Effector memory CD8-positive, alpha-beta T cell (primary cell): ENCODE measurements at places on chromosomes 2 and 18.
A peak's percentile ranks its signal among the peaks of the same experiment; 100 is the strongest.

DNA sequence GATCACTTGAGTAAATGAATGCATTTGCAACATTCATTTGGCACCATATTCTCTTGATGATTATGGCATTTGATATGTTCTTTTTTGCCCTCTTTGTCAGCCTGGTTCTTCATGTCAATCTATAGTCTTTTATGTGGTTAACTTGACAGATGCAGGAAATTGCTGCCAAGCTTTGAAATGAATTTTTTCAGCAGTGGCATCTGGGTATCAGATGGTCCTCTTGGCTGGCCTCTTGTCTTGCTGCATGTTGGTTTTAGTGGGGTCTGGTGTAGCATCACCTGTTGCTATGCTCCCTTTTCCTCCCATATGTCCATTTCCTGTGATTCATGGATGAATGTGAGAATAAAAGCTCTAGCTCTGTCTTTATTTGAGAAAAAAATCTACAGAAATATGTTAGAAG, 119.9 kb downstream of the DPP4 start:
- DNase-seq: peak; percentile 17

GRCh38 chr18:79579807-79580497, 99.7 kb upstream of the CTDP1 start:
- no peak for DNase-seq

DNA sequence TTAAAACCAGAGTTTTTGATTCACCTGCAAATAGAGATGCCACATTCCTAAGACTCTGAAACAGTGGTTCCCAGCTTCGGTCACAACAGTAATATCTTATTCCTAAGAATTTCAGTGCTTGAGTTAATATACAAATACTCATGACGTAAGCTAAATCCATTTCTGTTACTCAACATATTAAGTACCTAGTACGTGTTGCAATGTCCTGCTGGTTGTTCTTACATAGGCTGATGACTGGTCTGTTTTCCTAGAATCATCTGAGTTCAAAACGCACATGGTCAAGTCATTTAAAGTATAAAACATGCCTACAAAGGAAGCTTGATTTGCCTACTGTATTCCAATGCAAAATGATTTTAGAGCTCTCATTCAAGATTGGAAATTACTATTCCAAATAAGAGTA, 7.2 kb downstream of the NCL start:
- no peak for DNase-seq

- no peak for DNase-seq
Observed at GRCh38 chr18:45335282-45336043, 279.8 kb upstream of the SLC14A2 start.

- no peak for DNase-seq
Observed at GRCh38 chr2:12824778-12825379, 108.1 kb downstream of the TRIB2 start.

- DNase-seq: no peak
Observed at GRCh38 chr2:33432871-33433270, 43.6 kb upstream of the RASGRP3 start.

DNA sequence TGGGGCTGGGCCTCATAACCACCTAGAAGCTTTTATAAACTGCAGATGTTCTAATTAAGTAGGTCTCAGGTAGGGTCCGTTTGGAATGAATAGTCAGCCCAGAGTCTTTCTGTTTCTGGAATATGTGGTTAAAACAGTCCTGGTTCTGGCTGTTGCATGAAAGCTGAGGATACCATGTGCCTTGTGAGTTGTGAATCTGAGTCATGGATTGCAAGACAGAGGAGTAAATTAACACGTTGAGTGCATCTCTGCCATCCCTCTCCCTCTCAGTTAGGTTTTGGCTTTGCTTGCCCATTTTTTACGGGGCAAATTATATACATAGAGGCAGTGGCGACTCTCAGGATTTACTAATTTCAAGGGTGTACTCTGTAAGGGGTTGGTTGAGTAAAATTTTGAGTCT, 59.1 kb downstream of the NCK2 start:
- DNase-seq: no peak

- no peak for DNase-seq
Observed at GRCh38 chr18:34358923-34359322, 134.2 kb upstream of the NOL4 start.

- DNase-seq: no peak
Observed at GRCh38 chr18:39366656-39367055, 1801.1 kb upstream of the CELF4 start.

- DNase-seq: no peak
Observed at GRCh38 chr18:75170022-75170789, 38.7 kb downstream of the PTGR3 start.

DNA sequence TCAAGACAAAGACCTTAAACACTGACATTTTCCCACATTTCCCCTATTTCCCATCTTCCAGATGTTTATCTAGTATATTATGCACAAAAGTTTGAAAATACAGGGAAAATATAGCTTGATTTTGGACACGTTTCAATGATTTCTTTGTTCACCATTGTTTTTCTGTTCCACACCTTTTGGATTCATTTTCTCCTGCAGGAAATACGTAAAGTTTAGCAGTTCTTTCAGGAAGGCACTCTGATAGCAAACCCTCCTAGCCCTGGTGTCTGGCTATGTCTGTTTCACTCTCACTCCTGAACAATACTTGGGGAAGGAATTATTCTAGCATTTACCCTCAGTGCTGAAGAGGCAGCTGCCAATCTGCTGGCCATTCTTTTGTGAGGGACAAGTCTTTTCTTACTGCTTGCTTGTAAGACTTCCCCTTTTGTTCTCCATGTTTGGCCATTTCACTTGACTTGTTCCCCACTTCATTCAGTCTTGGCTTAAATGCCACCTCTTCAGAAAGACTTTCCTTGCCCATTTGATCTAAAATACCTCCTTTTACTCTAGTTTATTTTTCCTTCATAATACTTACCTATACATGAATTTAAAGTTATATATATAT, 195.4 kb downstream of the RNF152 start:
- DNase-seq: no peak

- no peak for DNase-seq
Observed at GRCh38 chr2:69645921-69646320, 2.4 kb upstream of the AAK1 start.

DNA sequence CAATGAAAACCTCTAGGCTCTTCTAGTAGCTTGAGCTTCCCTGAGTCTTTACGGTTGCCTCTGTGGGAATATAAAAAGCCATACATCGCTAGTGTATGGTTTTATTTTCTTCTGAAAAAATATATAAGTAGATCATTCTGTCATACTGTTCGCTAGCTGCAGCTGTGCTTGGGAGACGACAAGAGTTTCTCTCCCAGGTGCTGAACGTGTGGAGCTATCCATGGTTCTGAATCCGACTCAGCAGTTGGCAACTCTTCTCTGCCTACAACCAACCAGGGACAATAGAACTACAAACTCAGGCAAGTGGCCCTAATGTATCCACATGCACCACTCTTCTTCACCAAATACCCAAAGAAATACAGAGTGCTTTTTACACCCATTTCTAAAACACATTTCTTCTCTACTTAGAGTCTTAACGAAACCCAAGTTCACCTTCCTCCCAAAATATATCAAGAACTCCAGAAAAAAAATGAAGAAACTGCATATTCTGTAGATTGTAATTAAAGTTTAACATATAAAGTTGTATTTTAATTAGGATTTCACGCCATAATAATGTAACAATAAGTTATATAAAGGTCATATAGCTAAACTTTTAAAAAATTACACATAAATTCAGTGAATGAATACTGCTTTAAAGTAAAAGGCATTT, 2.2 kb upstream of the KCNH7 start:
- no peak for DNase-seq

DNA sequence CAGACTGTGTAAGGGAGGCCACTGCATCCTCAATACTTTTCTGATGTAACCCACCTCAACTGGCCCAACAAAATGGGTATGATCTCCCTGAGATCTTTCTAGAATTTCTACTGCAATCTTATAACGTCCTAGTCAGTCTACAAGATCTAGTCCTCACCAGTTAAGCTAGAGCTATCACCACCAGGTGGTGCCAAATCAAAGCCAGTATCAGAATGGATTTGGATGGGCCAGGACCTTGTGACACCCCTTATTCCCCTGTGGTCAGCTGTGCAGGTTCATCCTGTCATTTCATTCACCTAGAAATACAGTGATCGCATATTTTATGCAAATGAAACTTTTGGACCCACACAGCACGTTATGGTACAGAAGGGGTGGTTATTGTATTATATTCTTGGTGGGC, 90.3 kb downstream of the OLA1 start:
- DNase-seq: peak; percentile 5

GRCh38 chr18:49617329-49617695, 55.5 kb downstream of the LIPG start:
- no peak for DNase-seq

GRCh38 chr18:159037-159652, 788 bp downstream of the USP14 start:
- DNase-seq: peak; percentile 5

GRCh38 chr2:100819370-100820272, at the start of gene NPAS2:
TSS of gene NPAS2 (plus strand) at chr2:100820139. CDS start at chr2:100904755, 84,616 bp downstream.
- no peak for DNase-seq

GRCh38 chr2:113069676-113070605, 2.2 kb downstream of the IL1F10 start:
- DNase-seq: no peak

DNA sequence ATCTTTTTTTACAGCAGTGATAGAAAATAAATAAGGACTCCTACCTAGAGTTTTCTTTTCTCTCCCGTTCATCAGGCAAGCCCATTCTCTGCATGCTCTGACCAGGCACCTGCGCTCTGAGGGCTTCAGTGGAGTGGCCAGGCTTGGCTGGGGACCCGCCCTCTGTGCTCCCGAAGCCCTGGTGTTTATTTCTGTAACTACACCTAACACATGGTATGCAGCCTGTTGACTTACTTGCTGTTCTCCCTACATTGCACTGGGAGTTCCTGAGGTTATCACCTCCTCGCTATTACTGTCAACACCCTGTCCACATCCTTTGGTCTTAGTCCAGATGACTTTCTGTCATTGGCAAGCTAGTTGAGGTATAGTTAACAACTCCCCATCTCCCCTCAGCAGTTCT, 317.7 kb downstream of the LPIN1 start:
- DNase-seq: peak; percentile 31

GRCh38 chr2:66186537-66186936, 248.4 kb upstream of the MEIS1 start:
- no peak for DNase-seq

GRCh38 chr2:12321886-12322285, 394.9 kb upstream of the TRIB2 start:
- no peak for DNase-seq

- DNase-seq: no peak
Observed at GRCh38 chr2:8649718-8650117, 32.1 kb upstream of the ID2 start.

DNA sequence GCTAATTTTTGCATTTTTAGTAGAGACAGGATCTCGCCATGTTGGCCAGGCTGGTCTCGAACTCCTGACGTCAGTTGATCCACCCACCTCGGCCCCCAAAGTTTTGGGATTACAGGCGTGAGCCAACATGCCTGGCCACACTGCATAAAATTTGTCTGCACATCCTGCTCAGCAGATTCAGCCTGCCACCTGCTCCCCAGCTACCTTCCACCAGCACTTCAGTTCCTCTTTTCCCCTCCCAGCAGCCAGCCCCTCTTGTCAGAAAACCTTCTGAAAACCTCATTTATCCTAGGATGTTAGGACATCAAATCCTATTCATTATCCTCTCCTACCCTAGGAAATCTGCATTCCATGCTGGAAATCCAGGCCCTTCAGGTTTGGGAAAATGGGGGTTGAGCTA, 99.4 kb upstream of the STPG4 start:
- DNase-seq: no peak

DNA sequence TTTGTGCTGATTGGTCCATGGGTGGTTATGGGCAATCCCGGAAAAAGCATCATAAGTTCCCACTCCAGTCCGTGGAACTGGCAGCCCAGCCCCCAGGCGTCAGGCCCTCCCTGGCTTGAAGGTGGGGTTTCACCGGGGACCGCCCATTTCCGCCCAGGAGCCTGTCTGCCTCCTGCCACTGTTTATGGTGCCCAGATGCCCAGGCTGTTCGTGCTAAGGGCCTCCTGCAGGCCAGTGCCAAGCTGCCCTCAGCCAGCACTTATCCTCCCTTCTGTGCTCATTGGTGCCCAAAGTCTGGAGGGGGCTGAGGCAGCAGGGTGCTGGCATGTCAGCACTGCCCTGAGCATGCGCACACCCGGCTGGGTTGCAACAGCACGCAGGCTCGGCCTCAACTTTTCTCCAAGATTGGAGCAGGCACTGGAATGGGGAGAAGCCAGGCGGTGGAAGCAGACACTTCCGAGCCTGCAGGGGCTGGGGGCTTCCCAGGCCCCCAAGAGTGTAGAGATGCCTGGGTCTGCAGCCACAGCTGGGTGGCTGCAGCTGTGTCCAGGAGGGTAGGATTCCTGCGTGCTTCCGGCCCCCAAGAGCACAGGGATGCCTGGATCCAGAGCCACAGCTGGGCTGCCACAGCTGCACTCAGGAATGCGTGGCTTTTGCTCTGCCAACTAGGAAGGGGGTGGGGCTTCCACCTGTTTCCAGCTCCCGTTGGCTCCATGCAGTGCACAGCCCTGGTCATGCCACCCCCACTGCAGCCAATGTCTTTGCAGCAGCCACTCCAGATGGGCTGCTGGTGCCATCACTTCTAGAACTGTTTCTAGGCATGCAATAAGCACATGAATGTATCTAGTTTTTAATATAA, 74.0 kb downstream of the AGPS start:
- DNase-seq: no peak

- no peak for DNase-seq
Observed at GRCh38 chr18:34595690-34596089, 114.4 kb upstream of the DTNA start.

GRCh38 chr2:169798397-169798717, 314 bp upstream of the SSB start:
- DNase-seq: no peak

DNA sequence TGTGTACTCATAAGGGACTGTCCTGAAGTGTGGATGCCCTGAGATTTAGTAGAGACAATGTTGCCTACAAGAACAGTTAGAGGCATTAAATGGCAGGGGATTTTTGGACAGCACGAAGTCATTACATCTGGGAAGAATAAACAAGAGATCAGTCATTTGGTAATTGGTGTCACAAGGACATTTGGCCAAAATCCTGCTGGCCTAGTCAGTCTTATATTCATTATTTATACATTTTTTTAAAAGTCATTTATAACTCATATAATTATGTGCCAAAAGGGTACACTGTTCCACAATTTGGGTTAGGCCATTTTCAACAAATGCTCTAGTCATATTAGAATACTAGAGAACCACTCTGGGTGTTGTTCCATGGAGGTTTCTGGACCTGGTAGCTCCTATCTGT, 104.7 kb downstream of the LRATD1 start:
- DNase-seq: no peak

DNA sequence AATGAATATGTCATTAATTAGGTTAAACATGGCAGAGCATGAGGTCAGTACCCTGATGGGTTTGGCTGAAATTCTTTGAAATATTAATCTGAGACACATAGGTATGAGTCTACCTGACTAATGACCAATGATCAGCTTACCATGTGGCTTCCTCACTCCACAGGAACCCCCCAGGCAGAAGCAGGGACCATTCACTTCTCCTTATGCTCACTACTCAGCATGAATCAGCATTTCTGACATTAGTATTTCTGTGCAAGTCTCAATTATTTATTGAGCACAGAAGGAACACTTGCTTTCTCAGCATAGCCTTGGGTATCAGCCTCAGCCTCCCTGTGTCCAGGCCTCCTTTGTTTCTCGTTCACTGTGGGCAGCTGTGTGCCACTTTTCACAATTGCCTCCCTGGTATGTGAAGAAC, 9.3 kb upstream of the KCNE4 start:
- DNase-seq: no peak
